Fibroblast of pulmonary artery (primary cell): ENCODE measurements at places on chromosomes 13 and 19.

GRCh38 chr19:55766466-55766865, 2.5 kb upstream of the RFPL4AL1 start:
- no peak for DNase-seq

DNA sequence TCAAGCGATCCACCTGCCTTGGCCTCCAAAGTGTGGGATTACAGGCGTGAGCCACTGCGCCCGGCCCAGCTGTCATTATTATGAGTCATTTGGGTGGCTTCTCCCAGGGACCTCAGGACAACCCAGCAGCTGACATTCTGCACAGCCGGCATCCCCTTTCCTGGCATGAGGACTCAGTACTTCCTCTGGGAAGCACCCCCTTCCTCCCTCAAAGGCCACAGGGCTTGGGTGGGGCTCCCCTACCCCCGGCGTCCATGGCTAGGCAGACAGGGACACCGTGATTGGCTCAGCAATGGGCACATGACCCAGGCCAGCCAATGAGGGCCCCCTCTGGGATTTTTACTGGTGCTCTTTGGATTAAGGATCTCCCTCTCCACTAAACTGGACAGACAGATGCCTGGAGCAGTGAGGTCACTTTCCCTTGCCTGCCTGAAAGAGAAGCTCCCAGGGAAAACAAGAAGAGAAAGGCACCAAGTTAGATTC, 6.0 kb downstream of the KANK2 start:
- DNase-seq, result peak; percentile 57

DNA sequence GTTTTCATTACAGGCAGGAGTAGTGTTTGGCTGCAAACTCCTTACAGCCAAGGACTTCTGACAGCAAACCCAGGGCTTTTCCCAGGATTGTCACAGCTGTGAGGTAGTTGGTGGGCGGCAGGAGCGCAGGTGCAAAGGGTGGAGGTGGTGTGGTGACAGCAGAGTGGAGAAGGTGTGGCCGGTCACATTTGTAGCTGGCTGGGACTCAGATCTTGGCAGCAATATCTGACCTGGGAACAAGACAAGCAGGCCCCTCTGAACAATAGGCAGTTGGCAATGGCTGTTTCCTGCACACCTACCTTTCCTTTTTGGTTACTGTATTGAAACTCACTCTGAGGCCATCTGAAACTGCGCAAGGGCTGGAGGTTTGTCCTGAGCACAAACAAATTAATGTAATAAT, 327.3 kb downstream of the COG6 start:
- no peak for DNase-seq

DNA sequence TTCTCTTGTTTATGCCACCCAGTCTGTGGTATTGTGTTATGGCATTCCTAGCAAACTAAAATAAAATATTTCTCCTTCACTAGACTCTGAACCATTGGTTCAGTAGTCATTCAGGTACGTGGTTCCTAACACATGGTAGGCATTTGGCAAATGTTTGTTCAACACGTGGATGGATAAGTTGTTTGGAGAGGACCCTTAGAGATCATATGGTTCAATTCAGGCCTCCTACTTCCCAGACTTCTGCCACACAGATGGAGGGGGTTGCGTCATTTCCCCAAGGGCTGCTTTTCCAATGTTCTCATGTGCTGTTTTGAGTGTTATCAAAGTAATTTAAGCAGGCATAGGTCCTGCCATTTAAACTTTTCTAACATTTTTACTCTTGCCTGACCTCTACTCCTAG, 6.7 kb downstream of the CXCL17 start:
- no peak for DNase-seq

DNA sequence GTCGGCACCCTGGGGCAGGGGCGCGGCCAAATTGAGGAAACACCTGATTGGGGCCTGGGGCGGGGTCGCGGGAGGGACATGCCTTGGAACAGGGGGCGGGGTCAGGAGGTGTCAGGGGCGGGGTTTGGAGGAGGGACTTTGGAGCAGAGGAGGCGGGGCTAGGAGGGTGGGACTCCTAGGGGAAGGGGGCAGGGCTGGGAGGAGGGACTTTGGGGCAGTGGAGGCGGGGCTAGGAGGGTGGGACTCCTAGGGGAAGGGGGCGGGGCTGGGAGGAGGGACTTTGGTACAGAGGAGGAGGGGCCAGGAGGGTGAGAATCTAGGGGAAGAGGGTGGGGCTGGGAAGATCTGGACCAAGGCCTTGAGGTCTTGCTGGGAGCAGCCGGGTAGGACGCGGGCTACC, 21.9 kb downstream of the GRIN2D start:
- DNase-seq, result peak; percentile 56

DNA sequence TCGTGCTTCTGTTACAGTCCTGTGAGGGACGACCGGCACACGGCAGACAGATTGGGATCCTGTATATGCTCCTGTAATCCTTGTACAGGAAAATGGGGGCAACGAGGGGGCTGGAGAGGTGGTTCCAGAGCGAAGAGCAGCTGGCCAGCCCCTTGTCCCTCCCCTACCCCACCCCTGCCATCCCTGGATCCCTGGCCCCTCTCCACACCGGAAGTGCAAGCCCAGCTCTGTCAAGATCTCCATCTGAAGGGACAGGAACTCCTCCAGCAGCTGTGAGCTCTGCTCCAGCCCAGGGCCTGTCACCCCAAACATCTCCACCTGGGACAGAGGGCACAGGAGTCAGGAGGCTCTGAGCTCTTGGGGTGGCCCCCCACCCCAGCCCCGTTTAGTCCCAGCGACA, 5.5 kb upstream of the CCER2 start:
- no peak for DNase-seq

GRCh38 chr19:3985643-3986259, 488 bp upstream of the EEF2 start:
- no peak for DNase-seq

DNA sequence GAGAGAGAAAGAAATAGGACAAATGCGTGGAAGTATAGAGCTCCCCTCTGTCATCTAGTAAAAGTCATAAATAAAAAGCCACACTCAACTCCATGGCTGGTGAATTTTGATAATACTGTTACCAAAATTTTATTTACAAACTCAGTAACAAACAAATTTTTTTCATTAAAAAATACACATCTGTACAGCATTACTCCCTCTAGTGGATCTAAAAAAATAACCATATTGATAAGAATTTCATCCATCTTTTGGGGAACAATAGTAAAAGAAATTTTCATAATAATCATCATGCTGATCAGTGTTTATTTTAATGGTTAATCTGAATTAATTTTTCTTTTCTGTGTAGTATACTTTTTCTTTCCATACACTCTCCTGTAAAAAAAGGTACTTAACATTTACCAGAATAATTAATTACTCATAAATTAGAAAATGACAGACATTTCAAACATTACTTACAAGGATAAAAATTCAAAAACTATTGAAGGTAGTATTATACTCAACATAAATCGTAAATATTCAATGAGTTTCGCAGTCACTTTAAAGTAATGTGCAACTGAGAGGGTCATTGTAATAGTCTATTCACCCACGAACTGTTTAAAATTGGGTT, 173.5 kb upstream of the LSM14A start:
- DNase-seq, result peak; percentile 28
